ENCODE measurements at places on chromosomes 1 and 21.

- no peak for DNase-seq
These were observed 34.7 kb downstream of the LRRC8D start for GRCh38 chr1:89855413-89856123.

GRCh38 chr1:202009326-202010179 is 834 bp upstream of the ELF3 start:
- DNase-seq: peak; percentile 92

DNA sequence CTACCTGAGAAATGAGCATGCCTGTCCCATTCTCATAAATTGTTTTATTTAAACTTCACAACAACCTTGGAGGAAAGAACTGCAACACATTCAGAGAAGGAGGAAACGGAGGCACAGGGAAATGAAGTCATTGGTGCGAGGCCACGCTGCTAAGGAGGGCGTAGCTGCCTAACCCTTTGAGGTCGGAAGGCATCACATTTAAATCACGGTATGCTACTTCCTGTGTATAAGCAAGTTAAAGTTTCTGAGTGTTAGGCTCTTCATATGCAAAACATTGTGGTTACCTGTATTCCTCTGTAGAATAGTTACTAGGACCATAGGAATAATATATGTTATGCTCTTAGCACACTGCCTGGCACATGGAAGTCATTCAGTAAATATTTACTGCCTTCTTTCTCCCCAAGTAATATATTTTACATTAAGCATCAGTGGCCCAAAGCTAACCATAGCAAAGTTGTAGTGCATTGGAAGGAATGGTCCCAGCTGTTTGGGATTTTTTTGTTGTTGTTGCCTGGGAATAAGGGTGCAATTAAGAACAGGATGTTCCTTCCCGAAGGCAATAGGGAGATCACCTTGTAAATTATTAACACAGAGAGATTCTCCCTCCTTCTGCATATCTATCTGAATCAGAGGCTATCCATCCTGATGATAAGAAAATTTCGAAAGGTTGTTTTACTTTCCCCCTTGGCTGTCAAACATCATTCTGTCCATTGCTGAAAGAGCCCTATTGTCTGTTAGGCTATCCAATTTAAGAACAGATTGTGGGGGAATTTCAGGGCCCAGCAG is 192.2 kb upstream of the C8B start:
- no peak for DNase-seq

DNA sequence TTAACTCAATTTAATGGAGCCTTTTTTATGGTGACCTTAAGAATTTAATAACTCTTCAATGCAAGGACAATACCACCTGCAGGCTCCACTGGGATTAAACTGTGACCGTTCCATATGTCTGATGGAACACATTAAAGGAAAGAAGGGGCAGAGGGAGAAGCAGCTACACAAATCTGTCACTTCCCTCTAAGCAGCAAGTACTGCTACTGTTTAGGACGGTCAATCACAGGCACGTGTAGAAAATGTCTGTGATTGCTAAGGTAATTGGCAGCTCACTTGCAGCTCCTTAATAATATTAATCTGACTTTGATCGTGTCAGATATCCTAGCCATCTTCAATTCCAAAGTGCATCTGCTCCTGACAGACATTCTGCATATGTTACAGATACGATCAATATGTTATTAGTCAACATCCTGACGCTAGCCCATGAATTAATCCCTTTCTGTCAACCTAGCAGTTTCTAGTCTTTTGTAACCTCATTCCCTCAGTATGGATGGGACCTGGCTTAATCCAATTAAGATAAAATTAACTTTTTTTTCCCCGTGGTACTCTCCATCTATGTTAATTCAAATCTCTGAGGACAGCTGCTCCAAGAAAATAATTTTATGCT is 1012.4 kb downstream of the AMY1C start:
- DNase-seq: no peak

All from ACHN (cell line).